Adrenal gland (tissue), 19 donors: ENCODE measurements at places on chromosomes 3 and 15. TPM values are rescaled to one million over a fixed set of nuclear protein-coding genes. Genes with fewer than 3 reads are reported as not detected.
A peak's percentile ranks its signal among the peaks of the same experiment; 100 is the strongest.

COL6A5 gene
- total RNA-seq: not detected

MAPKBP1 gene
- total RNA-seq: 27.0 TPM

KLHL25 gene
- 4.2 TPM for total RNA-seq

FETUB gene
- total RNA-seq: not detected

CERS3 gene
- total RNA-seq: not detected

DNA sequence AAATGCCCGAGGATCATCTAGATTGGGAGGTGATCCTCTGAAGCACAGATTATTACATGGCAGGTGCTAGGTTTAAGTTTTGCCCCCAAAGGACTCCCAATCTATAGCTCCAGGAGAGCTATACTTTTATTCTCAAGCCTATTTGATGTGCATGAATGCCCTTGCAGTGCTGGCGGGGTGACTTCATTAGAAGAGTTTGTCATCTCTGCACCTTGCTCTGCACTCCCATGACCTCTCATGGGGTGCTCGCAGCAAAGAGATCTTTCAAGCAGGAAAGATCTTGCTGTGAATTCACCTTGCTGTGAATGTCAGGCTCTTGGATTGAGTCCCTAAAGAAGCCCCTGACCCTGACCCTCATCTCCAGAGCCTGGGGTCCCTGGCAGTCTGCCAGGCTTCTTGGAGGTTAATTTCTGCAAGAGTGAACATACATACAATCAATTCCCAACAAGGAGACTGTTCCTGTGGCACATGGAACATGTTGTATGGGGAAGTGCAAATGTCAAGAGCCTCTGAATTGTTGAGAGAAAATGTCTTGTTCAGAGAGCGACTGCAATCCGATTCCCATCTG lies 45.9 kb downstream of the FAM43A start:
- H3K4me1 ChIP-seq: no peaks in the 10 kb centered on the region
- no peak for DNase-seq
- no peaks in the 10 kb centered on the region for H3K27me3 ChIP-seq
- H3K36me3 ChIP-seq: no peaks in the 10 kb centered on the region
- H3K27ac ChIP-seq: no peak overlapping the region
- H3K4me3 ChIP-seq: no peak overlapping the region

DNA sequence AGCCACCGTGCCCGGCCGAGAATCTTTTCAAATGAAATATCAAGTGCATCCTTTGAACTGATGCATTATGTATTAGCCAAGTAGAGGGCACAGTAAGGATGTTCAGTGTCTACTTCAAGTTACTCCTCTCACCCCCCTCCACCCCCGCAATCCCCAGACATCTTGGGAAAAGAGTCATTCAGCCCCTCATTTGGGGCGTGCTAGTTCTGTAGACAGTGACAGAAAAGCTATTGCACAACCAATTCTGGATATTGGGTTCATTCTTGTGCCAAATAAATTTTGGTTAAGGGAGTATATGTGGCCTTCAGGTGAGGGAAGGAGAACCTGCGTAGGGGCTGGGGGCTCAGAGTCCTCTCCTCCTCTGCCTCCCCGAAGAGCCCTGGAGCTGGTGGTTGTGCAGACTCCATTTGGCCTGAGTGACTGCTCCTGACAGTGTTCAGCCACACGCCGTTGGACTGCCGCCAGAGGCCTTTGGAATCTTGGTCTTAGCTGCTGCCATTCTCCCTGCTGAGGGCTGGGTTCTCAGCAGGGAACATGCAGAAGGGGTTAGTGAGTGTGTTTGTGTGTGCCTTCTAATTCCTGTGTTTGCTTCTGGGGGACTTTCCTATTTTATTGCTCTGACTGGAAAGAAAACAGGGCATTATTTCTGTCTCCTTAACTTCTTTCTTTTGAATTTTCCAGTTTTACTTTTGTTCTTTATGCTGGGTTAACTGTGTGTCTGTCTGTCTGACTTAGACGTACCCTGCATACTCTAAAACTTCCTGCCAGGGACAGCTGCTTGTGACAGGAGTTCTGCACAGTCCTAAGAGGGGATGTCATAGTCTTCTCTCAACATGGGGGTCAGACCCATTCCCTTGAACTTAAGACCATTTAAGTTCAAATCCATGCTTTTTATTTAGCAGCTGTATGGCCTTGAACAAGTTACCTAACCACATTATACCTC lies 21.0 kb downstream of the RARB start:
- peak; percentile 66 for DNase-seq
- peaks cover 10% of the 10 kb centered on the region for H3K4me1 ChIP-seq
- no peak overlapping the region for H3K4me3 ChIP-seq
- H3K27me3 ChIP-seq: no peaks in the 10 kb centered on the region
- H3K36me3 ChIP-seq: no peaks in the 10 kb centered on the region

DNA sequence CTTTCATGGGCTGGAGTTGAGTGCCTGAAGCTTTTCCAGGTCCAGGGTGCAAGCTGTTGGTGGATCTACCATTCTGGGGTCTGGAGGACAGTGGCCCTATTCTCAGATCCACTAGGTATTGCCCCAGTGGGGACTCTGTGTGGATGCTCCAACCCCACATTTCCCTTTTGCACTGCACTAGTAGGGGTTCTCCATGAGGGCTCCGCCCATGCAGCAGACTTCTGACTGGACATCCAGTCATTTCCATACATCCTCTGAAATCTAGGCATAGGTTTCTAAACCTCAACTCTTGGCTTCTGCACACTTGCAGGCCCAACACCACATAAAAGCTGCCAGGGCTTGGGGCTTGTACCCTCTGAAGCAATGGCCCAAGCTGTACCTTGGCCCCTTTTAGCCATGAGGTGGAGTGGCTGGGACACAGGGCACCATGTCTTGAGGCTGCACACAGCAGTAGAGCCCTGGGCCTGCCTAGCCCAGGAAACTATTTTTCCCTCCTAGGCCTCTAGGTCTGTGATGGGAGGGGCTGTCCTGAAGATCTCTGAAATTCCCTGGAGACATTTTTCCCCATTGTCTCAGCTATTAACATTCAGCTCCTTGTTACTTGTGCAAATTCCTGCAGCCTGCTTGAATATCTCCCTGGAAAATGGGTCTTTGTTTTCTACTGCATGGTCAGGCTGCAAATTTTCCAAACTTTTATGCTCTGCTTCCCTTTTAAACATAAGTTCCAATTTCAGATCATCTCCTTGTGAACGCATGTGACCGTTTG lies 6.0 kb upstream of the HACD2 start:
- no peak overlapping the region for H3K4me3 ChIP-seq
- H3K27me3 ChIP-seq: no peaks in the 10 kb centered on the region
- DNase-seq: no peak
- peaks cover 7% of the 10 kb centered on the region for H3K4me1 ChIP-seq

- H3K27ac ChIP-seq: no peak overlapping the region
- H3K27me3 ChIP-seq: no peaks in the 10 kb centered on the region
- H3K4me3 ChIP-seq: no peak overlapping the region
- no peaks in the 10 kb centered on the region for H3K4me1 ChIP-seq
- no peaks in the 10 kb centered on the region for H3K36me3 ChIP-seq
- no peak for DNase-seq
Observed at GRCh38 chr15:90049030-90049429, 47.9 kb downstream of the ZNF710 start.

DNA sequence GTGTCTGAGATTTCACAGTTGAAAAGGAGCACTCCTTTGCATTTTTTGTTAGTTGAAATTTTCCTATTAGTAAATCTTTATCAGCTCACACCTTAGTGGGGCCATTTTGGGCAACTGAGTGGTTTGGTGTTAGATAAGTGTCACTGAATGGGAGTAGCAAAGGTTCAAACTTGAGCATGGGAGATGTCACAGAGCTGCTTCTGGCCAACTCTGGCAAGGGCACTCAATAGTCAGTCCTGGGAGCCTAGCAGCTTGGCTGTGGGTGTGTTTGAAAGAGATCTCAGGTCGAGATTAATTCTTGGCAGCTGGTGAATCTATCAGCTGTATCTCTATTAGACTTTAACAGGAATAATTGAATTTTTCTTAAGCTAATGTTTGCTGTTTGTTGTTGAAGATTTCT lies 579.3 kb downstream of the EDEM1 start:
- no peaks in the 10 kb centered on the region for H3K4me1 ChIP-seq
- no peak for DNase-seq
- no peaks in the 10 kb centered on the region for H3K27me3 ChIP-seq
- no peak overlapping the region for H3K4me3 ChIP-seq
- H3K27ac ChIP-seq: no peak overlapping the region

DNA sequence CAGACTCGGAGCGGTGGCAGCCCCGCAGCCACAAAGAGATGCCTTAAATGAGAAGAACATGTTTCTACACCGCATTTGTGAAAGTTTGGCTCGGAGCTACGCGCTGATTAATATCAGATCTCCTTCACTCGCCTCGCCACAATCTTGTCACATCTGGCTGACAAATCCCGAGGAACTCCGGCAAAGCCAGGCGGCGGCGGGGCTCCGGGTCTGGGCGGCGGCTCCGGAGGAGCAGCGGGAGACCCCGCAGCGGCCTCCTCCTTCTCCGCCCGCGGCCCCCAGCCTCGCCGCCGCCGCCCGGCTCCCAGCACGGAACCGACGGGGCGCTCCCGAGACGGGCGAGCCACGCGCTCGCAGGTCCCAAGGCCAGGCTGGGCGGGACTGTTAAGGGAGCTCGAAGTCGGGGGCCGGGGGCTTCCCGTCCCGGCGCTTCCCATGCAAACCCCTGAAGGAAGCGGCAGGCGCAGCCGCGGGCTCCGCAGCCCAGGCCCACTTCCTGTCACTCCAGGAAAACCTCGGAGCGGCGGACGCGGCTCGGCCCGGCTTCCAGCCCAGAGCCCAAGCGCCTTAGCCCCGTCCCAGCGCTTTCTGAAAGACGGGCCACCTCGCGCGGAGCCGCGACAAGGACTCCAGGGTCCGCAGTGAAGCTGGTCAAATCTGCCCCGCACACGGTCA lies 1.2 kb downstream of the BNC1 start:
- no peaks in the 10 kb centered on the region for H3K36me3 ChIP-seq
- no peak overlapping the region for H3K27ac ChIP-seq
- H3K27me3 ChIP-seq: peaks cover 62% of the 10 kb centered on the region

DNA sequence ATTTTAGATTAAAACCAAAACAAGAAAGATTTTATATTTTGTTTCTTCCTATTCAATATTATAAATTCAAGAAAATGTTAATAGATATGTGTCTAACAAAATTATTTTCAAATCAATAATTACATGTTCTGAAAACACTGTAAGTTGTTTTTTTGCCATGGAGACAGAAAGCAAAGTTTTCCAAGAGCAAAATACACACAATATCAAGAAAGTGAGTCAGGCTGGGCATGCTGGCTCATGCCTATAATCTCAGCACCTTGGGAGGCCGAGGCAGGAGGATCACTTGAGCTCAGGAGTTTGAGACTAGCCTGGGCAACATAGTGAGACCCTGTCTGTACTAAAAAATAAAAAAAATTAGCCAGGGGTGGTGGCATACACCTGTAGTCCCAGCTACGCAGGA lies 71.7 kb downstream of the TTC23 start:
- H3K36me3 ChIP-seq: no peaks in the 10 kb centered on the region
- peaks cover 70% of the 10 kb centered on the region for H3K4me1 ChIP-seq
- no peak overlapping the region for H3K27ac ChIP-seq
- DNase-seq: no peak
- H3K27me3 ChIP-seq: no peaks in the 10 kb centered on the region
- no peak overlapping the region for H3K4me3 ChIP-seq
